ENCODE measurements at places on chromosomes 5 and 9.

- DNase-seq = no peak
These were observed 25.5 kb downstream of the CTSL start for GRCh38 chr9:87751423-87751822.

DNA sequence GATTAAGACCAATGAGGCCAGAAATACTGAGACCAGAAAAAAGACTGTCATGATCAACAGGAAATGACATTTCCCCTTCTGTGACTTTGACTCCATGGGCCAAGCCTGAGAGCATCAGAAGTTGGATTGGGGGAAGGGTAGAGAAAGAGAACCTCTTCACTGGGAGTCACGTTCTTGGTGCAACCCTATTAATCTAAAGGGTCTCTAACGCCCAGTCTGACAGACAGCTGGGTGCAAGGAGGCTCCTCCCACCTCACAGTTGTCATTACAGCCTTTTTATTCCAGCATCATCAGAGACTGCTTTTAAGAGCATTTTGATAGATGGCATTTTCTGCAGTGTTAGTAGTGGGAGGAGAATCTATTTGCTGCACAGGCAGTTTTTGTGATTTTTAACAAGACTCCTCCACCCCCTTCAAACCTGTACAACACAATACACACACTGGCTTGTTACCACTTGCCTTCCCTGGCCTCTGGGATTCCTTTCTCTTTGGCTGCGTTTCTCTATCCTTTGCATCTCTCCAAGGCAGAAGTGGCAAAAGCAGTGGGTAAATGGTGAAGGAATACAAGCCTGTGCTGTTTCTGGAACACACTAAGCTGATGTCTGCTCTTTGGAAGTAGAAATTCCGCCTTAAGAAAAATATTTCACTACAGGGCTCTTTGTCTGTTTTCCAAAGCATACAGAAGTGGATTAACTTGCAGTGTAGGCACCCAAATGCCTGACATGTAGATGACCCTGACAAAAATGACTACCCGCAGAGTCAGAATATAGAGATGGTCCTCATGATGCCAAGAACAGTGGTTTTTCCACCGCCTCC is 310.4 kb upstream of the ZNF608 start:
- DNase-seq = no peak

DNA sequence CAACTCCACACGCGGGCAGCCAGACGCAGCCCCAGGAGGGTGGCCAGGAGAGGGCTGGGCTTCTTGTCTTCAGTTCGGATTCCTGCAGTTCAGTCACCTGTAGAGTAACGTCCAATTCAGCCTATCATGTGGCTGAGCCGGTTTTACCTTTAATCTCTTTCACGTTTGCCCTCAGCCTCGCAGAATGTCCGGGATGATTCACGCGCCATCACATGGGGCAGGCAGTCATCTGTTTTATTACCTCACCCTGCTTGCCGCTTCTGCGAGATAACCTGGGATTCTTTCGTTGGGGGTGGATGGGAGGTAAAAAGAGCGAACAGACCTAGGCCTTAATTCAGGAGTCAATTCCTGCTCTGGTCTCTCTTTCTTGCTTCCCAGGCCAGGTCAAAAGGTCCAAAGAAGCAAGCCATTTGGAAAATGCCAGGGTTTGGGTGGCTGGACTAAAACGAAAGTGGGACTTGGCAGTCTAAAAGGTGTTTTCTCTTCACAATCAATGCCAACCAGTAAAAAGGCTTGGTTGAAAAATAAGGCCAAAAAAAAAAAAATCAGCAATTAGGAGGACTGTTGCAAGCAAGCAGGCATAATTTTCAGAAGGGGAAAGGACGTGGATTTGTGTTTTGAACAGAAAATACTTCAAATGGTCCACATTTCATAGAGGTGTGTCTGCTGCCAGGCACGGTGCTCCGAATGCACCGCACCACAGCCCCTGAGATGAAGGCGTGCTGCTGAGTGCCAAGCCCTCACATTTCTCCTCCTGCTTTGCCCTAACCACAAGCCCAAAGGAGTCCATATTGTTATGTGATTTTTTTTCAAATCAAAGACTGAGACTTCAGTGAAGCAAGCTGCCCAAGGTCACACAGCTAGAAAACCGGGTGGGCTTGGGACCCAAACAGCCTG is 2.8 kb upstream of the WWC1 start:
- no peak for DNase-seq

- peak; percentile 67 for DNase-seq
These were observed 4.1 kb downstream of the SAXO1 start for GRCh38 chr9:19028835-19029451.

GRCh38 chr9:132782037-132782436 is 96.0 kb downstream of the AK8 start:
- no peak for DNase-seq

DNA sequence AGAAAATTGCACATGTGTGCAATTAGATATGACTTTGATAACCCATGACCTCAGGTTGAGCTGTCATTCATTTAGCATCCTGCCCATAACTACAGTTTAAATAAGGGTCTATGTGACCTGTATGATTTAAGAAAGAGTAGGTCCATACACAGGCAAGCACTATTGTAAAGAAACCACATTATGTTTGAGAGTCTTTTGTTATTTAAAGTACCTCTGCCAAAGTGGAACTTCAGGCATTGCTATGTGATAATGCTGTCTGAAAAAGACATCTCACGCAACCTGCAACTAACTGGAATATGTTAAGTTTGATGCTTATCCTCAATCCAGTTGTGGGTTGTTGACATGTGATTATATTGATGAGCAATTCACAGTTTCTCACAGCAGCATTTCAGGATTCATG is 317.0 kb downstream of the TMEM161B start:
- DNase-seq = no peak

All from cerebellum (tissue), 4 donors.